ENCODE measurements at places on chromosomes 4 and X. TPM values are rescaled to one million over a fixed set of nuclear protein-coding genes. Genes with fewer than 3 reads are reported as not detected.

NPY5R gene
- not detected for total RNA-seq

DNA sequence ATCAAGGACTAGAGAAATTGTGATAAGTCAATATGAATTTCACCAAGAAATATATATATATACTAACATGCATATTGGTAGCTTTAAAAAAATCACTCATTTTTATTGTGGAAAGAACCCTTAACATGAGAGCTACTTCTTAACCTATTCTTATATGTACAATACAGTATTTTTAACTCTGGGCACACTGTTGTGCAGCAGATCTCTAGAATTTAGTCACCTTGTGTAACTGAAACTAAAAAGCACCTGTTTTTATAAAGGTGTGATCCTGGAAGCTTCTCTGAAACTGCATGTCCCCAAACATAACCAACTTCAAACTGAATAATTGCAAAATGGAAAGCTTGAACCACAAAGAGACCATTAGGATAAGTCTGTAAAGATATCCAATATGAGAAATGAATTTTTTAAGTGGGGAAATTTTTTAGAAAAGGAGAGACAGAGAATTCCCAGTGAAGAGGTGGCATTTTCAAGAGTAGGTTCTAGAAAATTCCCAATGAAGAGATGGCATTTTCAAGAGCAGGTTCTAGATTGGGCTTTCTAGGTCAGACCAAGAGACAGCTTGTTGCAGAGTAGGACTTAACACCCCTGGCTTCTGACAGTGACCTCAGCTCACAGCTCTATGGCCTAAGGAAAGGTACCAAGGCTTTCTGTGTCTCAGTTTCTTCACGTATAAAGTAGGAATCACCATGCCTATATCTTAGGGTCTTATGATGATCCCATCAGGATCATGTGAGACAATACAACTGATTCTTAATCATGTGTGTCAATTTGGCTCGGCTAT, 22.0 kb upstream of the PPARGC1A start:
- ATAC-seq: no peak

GRCh38 chrX:40867352-40867751, 132.0 kb upstream of the MED14 start:
- no peak for ATAC-seq

- ATAC-seq: peak; percentile 40
Observed at GRCh38 chrX:71550578-71550977, 17.7 kb downstream of the OGT start.

GRCh38 chrX:12366440-12366839, 228.2 kb downstream of the FRMPD4 start:
- ATAC-seq: no peak

GRCh38 chr4:89213382-89213701, 94.3 kb downstream of the GPRIN3 start:
- no peak for ATAC-seq

DDX60 gene
- 4.6 TPM for total RNA-seq

GRCh38 chr4:1378559-1379231, 27.5 kb downstream of the NKX1-1 start:
- ATAC-seq: no peak

DNA sequence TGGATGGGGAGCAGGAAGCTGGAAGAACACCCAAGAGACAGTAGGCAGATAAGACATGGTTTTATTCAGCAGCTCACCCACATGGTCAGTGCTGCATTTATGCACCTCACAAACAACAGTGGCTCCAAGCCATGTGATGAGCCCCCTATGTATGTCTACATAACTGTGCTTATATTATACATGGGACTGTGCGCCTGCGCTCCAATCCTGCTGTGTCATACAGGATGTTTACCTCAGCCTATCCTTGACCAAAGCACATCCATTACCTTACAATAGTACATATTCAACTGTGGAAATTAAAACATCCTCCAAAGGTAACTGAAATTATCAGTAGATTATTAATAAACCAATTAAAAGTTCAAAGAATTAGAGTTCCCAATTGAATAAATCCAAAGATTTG, 44.1 kb upstream of the SGMS2 start:
- ATAC-seq: no peak

- ATAC-seq: no peak
Observed at GRCh38 chr4:142282870-142283431, 563.1 kb downstream of the INPP4B start.

ADGRL3 gene
- not detected for total RNA-seq

DNA sequence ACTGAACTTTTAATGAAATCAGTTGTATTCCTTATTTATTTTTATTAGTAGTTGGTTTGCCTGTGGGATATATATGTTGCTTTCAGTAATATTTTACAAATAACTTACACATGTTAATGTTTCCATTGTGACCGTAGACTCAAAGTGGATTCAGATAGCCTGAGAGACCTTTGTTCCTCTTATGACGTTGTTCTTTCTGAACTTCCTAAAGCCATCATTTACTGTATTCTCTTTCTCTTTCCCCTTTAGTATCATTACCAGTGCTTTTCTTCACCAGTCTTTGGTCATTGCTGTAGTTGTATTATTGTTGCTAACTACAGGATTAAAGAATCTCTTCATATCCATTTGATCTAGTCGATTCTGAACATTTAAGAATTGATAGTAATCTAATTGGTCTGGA, 4.3 kb downstream of the STIM2 start:
- no peak for ATAC-seq

DNA sequence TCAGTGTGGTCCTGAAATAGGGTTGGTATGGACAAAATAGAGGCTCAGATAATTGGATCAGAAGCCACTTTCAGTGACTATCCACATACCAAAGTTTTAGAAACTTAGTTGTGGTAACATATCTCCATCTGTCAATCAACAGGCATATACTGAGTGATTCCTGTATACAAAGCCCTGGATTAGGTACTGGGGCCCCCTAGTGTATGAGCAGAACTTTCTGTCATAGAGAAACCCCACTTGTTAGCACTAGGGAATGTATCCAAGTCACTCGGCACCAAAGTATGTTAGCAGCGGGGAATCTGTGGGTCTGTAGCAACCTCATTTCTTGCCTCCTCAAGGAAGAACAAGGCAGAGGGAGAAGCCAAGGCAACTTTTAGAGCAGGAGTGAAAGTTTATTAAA, 50.7 kb downstream of the MAP7D3 start:
- peak; percentile 43 for ATAC-seq

- peak; percentile 10 for ATAC-seq
Observed at GRCh38 chrX:70134116-70134477, 850 bp downstream of the IGBP1 start.

CABS1 gene
- not detected for total RNA-seq

PCYT1B gene
- total RNA-seq: 0.29 TPM

DNA sequence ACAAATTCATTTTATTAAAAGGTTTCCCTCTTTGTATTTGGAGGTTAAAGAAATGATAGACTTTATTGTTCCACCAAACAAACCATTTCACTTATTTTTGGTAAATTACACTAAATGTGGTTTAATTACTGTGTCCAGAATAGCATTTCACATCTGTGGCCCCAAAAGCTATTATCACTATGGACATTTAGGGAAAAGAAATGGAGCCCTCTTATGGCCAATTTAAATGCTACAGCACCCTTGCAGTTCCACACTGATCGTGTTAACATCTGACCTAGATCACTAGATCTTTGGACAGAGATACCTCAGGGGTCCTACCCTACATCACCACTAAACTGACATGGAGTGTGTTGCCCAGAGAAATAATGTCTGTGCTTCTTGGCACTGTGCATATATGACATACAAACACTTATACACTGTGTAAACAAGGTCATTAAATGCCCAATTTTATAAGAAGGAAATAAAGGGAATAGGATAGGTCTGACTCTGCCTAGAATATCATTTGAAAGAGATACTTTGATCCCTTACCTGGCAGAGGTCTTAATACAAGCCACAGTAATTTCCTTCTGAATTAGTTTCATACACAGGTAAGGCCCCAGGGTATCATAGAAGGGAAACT, 163.9 kb downstream of the KDR start:
- ATAC-seq: peak; percentile 43

GPR119 gene
- total RNA-seq: not detected

- no peak for ATAC-seq
Observed at GRCh38 chr4:54677416-54677815, 19.7 kb downstream of the KIT start.

Data from activated T-helper 17 cell treated with anti-CD3 and anti-CD28 coated beads, Interleukin-2, amount 50 U/mL, for 72 hours (primary cell).